Fibroblast of mammary gland (primary cell): ENCODE measurements at places on chromosomes 6 and 20.

DNA sequence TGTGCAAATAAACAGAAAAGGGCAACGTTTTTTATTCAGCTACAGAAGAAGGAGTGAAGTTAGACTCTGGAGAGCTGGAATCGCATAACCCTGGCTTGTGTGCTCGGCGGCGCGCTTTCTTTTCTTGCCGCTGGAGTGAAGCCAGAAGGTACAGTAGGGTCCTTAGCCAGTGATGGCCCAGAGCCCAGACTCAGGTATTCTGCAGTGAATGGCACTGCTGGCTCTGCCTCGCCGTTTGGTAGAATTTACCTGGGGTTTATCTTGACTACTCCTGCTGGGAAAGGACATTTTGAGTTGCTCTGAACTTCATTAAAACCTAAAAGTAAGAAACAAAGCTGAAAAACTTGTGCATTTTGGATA lies 56.9 kb upstream of the TIAM2 start:
- no peak for DNase-seq

DNA sequence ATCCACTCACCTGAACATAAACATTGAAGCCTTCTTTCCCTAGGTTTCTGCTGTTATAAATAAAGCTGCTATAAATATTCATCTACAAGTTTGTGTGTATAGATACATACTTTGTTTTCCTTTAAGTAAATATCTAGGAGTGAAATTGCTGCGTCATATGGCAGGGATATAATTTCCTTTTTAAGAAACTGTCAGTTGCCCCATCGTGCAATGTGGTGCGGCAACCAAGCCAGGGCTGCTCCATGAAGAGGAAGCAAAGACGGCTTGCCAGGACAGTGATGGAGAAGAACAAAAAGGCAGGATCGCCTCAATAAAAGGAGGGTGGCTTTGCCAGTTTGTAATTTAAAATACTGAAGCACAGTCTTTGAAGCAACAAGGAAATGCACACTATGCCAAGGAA lies 36.6 kb downstream of the CITED2 start:
- DNase-seq = no peak

- DNase-seq = peak; percentile 61
These were observed 23.9 kb downstream of the MAP7 start for GRCh38 chr6:136526196-136526930.

GRCh38 chr6:63584566-63584965 lies 12.3 kb downstream of the LOC128125822 start:
- no peak for DNase-seq

- DNase-seq = peak; percentile 45
These were observed 665.5 kb downstream of the BCKDHB start for GRCh38 chr6:80771941-80772340.

DNA sequence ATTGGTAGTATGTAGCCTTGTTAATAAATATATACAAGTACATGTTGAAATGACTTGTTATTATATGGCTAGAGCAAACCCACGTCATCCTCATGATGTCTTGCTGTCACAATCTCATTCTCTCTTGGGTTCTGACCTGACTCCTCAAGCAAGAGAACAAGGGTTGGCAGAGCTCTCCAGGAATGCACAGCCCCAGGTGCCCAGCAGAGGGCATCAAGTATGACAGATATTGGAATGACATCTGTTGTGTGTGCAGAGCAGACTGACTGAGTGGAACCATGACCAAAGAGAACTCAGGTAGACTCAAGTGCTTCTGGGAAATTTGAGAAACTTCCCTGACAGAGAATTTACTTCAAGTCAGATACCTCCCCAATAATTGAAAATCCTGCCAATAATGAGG lies 90.6 kb downstream of the PAX1 start:
- no peak for DNase-seq

DNA sequence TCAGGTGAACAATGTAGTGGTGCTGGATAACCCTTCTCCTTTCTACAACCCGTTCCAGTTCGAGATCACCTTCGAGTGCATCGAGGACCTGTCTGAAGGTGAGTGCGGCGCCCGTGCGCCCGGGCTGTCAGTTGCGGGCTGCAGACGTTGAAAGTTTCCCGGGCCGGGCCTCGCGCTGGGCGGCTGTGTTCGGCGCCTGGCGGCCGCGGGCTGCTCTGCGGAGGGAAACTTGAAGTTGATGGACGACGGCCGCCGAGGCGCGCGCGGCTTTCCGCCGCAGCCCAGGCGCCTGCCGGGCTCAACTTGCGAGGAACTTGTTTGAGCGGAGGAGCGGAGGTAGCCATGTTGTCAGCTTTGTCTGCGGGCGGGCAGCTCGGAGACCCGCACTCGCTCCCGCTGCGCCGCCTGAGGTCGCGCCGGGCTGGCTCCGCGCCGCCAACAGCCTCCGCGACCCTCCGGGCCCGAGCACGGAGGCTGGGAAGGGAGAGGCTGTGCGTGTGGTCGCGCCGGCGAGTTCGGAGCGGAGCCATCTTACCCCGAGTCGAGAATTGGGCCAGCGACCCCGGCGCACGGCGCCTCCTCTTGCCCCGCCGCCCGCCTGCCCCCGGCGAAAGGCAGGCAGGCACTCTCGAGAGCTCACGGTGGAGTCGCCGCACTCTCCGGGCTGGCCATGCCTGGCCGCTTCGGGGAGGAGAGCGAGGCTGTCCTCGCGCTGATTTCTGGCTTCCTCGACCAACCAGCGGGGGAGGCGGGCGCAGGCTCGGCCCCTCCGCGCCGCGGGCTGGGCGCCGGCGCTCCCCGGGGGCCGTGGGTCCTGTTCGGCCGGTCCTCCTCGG lies 691 bp downstream of the ASF1A start:
- peak; percentile 61 for DNase-seq

DNA sequence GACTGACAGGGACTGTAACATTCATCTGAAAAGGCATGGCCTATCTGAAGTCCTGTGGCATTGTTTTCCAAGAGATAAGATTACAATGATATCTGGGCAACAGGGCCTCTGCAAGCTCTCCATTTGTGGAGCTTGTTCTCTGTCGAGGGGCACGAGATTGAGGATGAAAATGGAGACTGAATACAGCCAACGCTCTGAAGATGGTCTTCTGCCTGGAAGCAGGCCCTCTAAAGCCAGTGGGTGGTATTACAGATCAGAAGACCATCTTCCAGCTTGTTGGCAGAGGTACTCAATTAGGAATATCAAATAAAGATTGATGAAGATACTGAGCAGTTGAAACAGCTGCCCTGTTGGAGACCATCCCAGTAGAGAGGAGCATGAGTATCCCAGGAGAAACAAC lies 288.2 kb downstream of the CENPW start:
- no peak for DNase-seq

DNA sequence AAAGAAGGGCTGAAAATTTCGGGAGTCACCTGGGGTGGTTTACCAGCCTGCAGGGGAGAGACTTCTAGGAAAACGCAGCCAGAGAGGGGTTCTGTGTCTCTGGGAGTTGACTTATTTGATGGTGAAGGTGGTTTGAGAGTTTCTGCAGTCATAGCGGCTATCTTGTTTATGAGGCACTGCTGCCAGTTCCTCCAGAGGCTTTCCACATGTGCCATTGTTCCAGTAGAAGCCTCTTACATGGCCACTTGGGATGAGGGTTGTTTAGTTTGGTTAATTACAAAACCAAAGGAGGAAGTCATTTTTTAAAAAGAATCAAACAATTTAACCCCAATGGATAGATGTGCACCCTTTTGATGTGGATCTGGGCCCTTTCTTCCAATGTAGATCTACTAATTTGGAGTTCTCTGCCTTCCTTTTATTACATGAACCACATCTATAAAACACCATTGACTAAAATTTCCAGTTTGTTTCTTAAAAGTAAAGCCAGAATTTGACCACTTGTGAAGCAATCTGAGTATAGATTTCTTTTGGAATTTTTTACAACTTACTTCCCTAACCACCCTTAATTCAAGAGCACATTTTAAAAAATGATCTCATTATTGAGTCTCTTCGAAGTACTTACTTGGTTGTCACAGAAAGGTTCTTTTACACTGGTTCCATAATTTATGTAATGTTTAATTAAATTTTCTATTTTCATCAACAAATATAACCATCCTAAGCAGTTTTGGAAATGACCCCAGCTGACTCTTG lies 97.6 kb downstream of the TCP11 start:
- DNase-seq = no peak

GRCh38 chr6:129893640-129894039 lies 32.5 kb upstream of the TMEM244 start:
- peak; percentile 66 for DNase-seq

DNA sequence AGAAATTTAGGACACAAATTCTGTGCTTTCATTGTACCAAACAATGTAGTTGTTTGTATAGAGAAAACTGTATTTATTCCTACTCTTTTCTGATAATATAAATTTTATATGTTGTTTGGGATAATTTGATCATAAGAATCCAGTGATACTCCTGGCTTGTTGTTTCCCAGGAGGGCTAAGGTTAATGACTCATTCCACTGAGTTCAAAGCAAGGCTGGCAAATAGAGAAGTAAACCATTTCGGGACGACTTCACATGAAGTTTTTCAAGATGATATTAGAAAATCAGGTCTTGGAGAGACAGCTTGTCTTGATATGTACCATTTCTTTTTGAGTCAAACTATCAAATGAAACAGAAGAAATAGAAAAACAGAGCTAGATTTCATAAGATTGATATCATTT lies 326.1 kb upstream of the CNR1 start:
- peak; percentile 65 for DNase-seq

DNA sequence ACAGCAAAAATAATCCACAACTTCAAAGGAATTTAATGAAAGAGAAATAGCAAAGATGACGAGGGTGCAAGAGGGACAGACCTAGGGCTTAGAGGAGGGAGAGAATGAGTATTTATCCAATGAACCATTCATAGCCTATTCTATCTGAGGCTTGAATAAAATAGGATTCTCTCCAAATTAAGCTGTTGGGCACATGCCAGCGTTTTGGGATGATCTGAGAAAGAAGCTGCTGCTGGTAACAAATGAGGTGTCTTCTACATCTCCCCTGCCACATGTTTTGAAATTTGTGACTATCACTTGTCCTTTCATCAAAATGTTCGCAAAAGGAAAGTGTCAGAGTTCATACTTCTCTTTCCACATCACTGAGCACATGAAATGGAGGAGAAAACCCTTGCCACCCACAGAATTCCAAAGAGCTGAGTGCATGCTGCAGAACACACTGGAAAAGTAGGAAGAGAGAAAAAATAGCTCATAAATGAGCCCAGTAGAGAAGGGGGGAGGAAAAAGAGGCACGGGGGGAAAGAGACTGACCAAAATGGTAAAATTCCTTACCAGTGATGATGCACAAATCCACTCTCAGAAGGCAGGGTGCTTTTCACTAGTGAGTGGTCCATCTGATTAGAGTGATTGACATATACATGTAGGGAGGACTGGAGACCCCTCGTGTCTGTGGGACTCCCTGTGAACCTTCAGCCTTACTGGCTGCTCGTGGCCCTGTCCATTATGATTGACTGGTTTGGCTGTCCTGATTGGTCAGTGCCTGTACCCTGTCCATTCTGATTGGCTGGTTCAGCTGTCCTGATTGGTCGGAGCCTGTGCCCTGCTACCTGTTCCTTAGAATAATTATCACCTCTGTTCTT lies 180.5 kb downstream of the OGFRL1 start:
- DNase-seq = peak; percentile 94

DNA sequence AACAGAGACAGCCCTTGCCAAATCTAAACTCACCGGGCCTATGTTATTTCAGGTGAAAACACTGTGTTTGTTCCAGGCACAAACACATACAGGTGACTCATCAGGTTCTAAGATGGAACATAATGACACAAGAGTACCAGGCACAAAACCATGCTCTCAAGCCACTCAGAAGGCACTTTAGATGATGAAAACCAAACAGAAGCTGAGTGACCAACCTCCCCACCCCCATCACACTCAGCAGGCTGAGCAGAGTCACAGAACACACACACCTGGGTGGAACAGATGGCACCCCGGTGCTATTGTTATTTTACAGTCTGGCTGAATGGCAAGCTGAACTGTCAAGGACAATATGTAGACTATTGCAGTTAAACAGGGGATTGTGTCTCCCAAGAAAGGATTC lies 20.6 kb upstream of the NKX2-2 start:
- no peak for DNase-seq

- DNase-seq = no peak
These were observed 27.6 kb downstream of the ZNF292 start for GRCh38 chr6:87182940-87183339.

GRCh38 chr6:142746524-142746923 lies 198.5 kb downstream of the HIVEP2 start:
- DNase-seq = peak; percentile 42

- no peak for DNase-seq
These were observed 49.0 kb downstream of the APCDD1L start for GRCh38 chr20:58466095-58466708.

DNA sequence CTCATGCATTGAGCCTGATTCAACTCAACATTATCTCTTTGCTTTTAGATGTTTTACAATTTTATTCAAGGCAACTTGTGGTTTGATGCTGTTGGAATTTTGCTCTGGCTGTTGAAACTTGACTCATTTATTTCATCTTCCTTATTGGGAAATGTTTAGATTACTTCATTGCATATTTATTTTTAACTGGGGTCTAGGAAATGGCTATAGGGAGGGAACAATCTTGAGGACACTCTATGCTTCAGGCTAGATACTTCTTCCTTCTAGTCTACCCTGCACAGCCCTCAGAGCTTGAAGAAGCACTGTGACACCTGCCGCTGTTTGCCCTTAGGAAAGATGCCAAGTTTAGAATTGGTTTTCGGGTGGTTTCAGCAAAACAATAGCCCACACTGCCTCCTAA lies 183.4 kb downstream of the ADGRG6 start:
- peak; percentile 35 for DNase-seq

- peak; percentile 52 for DNase-seq
These were observed 34.9 kb downstream of the ANGPT4 start for GRCh38 chr20:881051-881782.

DNA sequence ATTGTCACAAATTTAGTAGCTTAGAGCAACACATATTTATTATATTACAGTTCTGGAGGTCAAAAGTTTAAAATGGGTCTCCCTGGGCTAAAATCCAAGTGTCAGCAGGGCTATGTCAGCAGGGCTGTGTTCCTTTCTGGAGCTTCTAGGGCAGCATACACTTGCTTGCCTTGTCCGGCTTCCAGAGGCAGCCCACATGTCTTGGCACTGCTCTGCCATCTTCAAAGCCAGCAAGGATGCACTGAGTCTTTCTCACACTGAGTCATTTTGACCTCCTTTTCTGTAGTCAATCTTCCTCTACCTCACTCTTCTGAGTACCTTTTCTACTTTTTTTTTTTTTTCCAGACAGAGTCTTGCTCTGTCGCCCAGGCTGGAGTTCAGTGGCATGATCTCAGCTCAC lies 39.0 kb downstream of the ADGRF4 start:
- peak; percentile 37 for DNase-seq

DNA sequence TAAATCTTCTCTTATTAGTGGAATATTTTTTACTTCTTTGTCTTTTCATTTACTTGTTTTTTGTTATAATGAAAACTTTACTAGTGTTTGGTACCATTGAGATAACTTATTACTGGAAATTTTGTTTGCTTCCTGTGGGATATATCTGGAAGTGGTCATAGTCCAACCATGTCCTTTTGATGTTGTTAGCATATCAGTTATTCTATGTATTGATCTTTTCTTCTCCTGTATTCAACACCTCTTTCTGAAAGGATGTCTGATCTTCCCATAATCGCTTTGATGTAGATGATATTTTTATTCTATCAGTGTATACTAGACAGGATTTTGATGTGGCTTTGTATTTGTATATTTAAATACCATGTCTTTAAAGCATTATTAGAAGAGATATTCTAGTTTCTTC lies 17.0 kb downstream of the ZNF451 start:
- no peak for DNase-seq

- no peak for DNase-seq
These were observed 104.9 kb upstream of the CEP162 start for GRCh38 chr6:84332139-84333034.

GRCh38 chr20:48823960-48824498 lies 3.8 kb downstream of the PREX1 start:
- DNase-seq = peak; percentile 83

GRCh38 chr6:122995921-122996793 lies at the start of gene CLVS2:
Gene CLVS2 (plus strand): TSS chr6:122996235. CDS start chr6:122997778, 1,543 bp downstream.
- peak; percentile 38 for DNase-seq

- no peak for DNase-seq
These were observed 472.5 kb upstream of the BTBD3 start for GRCh38 chr20:11445161-11445560.
